Mesenteric fat pad (tissue), 1 donor: ENCODE measurements at places on chromosomes 13 and 19. TPM values are rescaled to one million over a fixed set of nuclear protein-coding genes. Genes with fewer than 3 reads are reported as not detected.
A peak's percentile ranks its signal among the peaks of the same experiment; 100 is the strongest.

DNA sequence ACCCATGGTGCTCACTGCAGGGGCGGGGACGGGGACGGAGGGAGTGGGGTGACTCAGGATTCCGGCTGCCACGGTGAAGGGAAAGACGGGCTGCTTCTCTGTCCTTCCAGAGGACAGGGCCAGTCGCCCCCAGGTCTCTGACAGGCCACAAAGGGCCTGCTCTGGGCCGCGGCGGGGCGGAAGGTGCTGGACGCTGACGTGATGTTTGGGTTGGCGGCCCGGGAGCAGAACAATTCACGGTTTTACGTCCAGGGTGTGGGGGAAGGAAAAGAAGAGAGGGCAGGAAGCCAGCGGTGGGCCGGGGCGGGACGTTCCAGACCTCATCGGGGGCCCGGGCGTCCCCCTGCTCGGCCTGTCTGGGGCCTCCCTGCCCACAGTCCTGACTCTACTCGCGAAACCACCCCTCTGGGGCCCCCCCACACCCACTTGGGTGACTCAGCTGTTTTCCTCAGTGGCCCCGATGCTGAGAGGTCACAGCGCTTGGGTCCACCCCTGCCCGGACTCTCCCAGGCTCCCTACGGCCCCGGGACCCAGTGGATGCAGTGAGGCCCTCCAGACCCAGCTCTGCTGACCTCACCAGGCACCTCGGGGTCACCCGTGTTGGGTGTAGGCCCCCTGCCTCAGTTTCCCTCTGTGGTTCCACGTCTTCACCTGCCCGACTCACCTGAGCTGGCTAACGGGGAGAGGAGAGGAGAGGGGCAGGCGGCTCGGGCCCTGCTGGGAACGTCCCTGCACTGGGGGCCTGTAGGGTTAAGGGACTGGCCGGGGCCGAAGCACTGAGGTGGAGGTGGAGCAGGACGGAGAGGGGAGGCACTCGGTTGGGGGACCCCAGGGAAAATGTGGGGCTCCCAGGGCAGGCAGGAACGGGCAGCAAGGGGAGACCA, 29.2 kb downstream of the PIP5K1C start:
- peak; percentile 94 for DNase-seq

- no peak for DNase-seq
Measured at GRCh38 chr19:4267101-4267900, 11.8 kb upstream of the SHD start.

DNA sequence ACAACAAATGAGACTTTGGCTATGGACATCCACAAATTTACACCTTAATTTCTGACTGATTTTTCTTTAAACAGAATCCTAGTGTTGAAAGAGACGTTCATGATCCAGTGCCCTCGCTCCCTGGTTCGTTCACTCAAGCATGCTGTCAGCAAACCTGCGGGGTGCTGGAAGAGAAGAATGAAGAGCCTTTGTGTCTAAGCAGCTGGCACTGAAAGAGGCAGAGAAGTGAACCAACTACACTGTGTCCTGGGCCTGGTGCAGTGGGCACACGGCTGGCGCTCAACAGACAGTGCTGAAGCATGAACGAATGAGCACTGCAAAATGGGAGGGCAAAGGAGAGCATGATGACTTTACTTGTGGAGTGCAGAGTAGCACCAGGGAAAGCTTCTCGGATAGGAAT, 46.8 kb downstream of the MIPEP start:
- no peak for DNase-seq

The CILP2 gene
- total RNA-seq, result 2.2 TPM

The NAPSA gene
- 0.22 TPM for total RNA-seq

The ZNF30 gene
- total RNA-seq, result 2.2 TPM
